Nucleus accumbens (tissue), 56 donors: ENCODE measurements at places on chromosomes 11 and 22.
A peak's percentile ranks its signal among the peaks of the same experiment; 100 is the strongest.

DNA sequence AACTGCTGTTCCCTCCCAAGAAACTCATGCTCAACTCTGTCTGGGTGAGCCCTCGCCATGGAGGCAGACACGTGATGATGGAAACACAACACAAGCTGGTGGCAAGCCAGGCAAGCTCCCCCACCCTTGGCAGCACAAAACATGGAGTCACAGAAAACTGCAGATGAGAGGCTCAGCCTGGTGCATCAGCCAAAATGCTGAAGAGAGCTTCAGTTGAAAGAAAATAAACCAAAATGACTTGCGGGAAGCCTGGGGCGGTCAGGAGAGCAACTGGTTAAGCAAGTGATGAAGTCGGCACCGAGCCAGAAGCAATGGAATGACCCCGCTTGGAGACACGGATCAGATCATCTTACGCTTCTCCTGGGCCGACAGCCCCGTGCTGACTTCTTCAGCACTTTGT, 68.3 kb downstream of the C11orf58 start:
- peak; percentile 14 for DNase-seq

GRCh38 chr11:34280945-34281872, 76.6 kb downstream of the ABTB2 start:
- DNase-seq: no peak

DNA sequence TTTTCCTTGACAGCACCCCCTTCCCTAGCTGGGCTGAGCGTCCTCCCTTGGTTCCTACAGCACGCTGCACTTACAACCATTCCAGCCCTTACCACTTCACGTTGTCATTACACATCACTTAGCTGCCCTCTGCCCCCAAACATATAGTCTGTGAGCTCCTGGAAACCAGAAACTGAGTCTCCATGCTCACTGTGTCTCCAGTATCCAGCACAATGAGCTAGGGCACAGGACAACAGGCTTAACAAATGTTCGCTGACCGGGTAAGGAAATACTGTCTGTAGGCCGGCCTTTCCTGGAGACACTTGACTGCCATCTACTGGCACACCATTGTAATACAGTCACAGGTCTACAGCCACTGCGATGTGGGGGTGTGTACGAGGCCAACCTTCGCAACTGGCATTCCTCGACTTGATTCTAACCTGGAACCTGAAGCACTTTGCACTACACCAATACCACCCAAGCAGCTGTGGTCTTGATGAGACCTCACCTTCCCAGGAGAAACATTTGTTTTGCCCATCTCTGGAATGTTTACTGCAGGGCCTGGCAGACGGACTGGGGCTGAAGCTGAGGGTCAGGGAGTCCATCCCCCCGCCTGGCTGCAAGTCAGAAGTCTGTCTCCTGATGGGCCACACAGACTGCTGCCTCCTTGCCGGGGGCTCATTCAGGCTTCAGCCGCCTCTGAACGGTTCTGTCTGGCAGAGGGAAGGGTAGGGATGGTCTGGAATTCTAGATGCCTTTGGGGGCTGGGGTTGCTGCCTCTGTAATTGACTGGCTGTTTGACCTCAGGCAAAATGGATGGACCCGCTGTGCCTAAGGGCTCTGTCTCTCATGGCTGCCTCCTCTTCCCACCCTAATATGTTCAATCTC, 72.0 kb downstream of the SYN3 start:
- peak; percentile 74 for DNase-seq

DNA sequence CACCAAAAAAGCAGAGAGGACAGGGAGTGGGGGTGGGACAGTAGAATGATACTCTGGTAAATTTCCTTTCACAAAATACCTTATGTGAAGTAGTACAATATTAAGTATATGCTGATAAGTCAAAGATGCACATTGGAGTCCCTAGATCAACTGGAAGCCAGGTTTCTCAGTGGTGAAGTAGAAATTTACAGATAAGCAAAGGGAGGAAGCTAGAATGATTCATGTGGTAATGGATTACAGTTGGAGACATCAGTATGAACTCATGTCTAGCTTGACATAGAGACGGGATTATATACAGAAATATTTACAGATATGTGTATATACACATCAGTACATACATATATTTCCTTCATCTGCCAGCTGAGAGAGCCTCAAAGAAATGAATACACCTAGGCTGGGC, 21.5 kb downstream of the PLEKHB1 start:
- no peak for DNase-seq

DNA sequence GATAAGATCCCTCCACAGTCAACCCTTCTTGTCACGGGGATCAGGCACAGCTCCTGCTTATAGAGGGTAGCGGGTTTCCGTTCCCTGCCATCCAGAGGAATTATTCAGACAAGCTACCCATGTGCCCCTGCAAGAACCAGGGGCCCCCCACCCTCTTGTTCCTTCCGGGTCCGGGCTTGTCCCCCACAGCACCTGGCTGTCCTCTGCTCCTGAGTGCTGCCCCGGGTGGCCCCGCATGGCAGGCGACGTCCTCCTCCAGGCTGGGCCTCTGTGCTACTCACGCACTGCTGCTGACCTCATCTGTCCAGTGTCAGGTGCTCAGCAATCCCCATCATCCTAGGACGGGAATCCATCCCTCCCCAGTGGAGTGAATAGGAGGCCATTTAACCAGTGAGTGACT, 24.7 kb downstream of the CELSR1 start:
- DNase-seq: no peak

GRCh38 chr11:46363455-46364005, 16.3 kb downstream of the DGKZ start:
- DNase-seq: peak; percentile 62

DNA sequence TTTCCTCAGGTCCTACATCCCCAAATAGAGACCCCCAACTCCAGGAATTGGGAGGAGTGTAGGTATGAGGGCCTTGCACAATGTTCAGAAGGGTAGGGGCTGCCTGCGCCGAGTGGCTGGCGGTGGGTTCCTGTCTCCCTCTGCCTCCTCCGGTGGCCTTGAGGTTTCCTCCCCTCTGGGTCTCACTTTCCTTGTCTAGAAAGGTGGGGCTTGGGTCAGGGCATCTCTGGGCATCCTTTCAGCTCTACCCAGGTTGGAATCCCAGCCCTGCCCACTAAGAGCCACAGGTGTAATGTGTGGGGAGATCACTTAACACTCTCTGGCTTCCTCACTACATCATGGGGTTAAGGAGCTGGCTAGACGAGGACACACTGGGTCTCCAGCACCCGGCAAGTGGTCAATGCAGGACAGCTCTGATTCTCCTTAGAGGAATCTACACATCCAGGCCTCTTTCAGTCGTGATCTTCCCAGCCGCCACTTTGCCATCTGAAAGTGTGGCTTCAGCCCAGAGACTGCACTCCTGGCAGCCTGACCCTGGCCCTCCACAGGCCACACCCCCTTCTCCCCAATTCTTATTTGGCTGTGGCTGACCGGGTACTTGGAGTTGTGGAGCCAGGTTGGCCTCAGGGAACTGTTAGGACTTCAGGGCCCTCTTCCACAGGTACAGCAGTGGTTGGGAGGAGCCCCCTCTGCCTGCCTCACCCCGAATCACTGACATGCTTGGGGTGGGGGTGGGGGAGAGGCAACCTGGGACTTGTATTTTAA, 22.1 kb downstream of the PRDM11 start:
- no peak for DNase-seq

- DNase-seq: no peak
Observed at GRCh38 chr11:118636569-118637290, 29.3 kb downstream of the PHLDB1 start.

- DNase-seq: no peak
Observed at GRCh38 chr11:67645521-67646461, 4.7 kb downstream of the ACY3 start.

DNA sequence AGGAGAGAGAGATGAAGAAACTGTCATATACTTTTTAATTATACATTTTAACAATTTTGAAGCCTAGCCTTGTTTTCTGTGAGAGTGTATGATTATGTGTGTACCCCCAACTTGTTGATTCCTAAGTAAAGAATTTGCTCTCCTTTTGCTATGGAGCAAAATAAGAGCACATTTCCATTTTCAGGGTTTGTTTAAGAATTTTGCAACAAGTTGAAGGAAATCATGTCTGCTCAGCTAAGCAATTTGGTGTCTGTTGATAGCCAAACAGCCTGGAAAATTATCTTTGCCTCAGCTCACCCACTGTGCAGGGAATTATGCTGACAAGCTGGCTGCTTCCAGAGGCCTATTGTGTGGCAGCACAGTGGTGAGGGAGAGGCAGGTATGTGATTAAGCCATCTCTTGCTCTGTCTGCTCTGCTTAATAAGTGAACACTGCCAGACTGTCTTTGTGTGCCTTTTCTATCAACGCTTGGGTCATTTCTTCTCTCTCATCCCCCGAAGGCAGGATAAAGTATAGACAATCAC, 135.1 kb upstream of the TTC12 start:
- no peak for DNase-seq

DNA sequence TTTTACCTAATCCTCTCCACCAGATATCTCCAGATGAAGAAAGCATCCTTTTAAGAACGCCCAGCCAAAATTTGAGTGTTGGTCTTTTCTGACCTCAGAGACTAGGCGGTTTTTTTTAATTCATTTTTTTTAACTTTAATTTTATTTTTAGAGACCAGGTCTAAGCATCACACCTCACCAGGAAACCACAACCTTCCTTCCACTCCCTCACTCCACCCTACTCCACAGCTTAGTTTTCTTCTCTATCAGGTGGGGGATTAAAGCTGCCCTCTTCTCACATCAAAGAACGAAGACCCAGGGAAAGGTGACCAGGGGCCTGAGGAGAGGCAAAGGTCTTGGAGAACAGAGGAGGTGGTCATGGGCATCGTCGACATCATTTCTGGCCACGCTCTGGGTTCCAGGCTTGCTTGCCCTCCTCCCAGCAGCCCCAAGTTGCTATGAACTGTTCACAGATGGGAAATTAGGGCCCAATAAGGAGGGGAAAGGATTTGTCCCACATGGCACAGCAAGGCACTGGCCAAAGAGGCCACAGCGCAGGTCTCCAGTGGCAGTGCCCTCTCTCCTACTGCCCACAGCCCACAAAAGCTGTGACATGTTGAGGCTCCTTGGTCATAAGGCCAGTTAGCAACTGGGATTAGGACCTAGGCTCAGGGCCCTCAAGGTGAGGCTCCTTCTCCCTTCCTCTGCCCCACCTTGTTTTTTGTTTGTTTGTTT, 1.4 kb upstream of the PEX16 start:
- no peak for DNase-seq

- no peak for DNase-seq
Observed at GRCh38 chr11:8910649-8911026, 351 bp upstream of the AKIP1 start.

GRCh38 chr11:37280200-37280599, 682.2 kb upstream of the RAG2 start:
- DNase-seq: no peak

DNA sequence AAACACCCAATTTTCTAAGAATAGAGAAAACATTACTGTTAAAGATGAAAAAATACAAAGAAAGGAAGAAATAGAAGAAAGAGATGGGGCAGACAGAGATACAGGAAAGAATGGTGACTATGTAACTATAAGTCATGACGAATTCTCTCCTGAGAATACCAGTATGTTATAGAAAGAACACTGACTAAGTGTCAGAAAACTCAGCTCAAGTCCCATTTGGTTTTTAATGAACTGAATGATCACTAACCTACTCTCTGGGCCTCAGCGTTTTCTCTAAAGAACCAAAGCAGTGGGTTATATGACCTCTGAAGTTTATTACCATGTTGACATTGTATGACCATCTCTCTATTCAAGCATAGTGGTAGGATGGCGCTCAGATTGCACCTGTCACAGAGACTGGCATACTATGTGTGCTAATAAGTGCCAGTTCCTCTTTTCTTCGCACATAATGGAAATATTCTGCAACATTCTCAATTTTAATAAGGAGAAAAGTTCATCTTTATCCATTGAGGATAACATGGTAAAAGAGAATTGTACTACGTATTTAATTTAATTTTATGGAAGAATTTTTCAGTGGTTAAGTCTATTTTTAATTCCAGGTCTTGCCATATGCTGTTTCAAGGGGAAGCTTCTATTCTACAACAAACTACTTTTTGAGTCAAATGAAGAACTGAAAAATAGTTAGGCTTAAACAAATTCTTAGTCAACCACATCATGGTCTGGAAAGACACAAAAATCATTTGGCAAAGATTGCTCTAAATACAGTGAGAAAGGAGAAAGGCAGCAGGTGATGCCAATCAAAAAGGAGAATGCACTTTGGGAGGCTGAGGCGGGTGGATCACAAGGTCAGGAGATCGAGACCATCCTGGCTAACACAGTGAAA, 25.0 kb upstream of the EED start:
- no peak for DNase-seq

DNA sequence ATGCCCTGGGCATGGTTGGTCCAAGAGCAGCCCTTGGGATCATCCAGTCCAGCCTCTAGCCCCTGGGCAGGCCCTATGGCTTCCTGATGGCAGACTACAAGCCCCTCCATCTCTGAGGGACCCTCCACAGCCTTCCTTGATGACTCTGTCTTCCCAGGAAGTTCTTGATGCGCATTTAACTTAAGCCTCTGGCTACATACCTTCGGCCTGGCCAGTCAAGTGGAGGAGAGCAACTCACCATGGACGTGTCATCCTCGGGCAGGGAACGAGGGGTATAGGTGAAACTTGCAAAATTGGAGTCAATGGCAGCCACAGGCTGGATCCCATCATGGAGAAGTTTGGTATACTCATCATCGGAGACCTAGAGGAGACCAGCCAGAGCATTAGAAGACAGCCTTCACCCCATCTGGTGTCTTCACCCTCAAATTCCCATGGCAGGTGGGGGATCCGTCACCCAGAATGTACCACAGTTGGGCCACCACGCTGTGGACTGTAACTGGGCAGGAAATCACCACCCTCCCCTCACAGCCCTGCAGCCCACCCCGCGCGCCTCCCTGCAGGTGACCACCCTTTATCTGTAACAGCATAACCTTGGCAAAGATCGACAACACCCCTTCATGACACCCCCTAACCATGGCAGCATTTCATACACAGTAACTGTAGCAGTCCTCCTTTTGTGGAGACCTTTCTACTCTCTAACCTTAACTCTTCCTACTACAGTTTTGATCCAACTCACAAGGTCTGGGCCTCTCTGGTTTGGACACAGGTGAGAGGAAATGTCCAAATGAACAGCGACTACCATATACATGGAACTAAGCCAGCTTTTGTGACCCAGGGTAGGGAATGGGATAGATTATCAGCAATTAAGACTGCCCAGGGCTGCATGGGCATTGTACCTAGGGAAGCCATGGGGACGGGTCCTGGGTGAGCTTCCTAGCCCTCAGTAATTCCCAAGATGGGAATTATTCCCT, 91.7 kb downstream of the PDE2A start:
- no peak for DNase-seq
